ENCODE measurements at places on chromosomes 3 and 15. TPM values are rescaled to one million over a fixed set of nuclear protein-coding genes. Genes with fewer than 3 reads are reported as not detected.

C3orf33 gene
- total RNA-seq, result 0.49 TPM

CORO2B gene
- not detected for total RNA-seq

- DNase-seq, result no peak
Observed at GRCh38 chr3:32399030-32399620, 7.5 kb downstream of the CMTM7 start.

GRCh38 chr3:11050666-11051323, 58.2 kb downstream of the SLC6A1 start:
- no peak for DNase-seq

GRCh38 chr3:16311960-16312451, 47.0 kb downstream of the OXNAD1 start:
- no peak for DNase-seq

Data from esophagus squamous epithelium (tissue), 5 donors.